ENCODE measurements at places on chromosomes 2 and 18.

- DNase-seq, result no peak
Observed at GRCh38 chr18:21313576-21313975, 71.5 kb downstream of the GREB1L start.

GRCh38 chr2:200748779-200749178 is 62.9 kb upstream of the BZW1 start:
- no peak for DNase-seq

- DNase-seq, result no peak
Observed at GRCh38 chr2:150626934-150627411, 139.5 kb upstream of the RND3 start.

- DNase-seq, result no peak
Observed at GRCh38 chr2:203774760-203775159, 68.3 kb downstream of the CD28 start.

DNA sequence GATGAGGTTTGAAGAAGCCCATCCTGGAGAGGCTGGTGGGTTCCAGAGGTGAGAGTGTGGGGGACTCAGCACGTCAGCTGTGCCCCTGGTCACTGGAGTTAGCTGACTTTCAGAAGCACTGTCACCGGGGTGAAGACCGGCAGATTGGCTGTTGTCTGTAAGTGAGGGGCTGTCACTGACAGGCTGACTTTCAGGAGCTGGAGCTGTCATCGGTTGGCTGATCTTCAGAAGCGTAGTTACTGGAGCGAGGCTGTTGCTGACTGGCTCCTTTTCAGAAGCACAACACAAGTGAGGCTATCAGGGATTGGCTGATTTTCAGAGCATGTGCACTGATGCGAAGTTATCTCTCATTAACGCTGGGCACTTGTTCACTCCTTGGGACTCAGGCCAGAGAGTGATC is 738.4 kb upstream of the ID2 start:
- no peak for DNase-seq

DNA sequence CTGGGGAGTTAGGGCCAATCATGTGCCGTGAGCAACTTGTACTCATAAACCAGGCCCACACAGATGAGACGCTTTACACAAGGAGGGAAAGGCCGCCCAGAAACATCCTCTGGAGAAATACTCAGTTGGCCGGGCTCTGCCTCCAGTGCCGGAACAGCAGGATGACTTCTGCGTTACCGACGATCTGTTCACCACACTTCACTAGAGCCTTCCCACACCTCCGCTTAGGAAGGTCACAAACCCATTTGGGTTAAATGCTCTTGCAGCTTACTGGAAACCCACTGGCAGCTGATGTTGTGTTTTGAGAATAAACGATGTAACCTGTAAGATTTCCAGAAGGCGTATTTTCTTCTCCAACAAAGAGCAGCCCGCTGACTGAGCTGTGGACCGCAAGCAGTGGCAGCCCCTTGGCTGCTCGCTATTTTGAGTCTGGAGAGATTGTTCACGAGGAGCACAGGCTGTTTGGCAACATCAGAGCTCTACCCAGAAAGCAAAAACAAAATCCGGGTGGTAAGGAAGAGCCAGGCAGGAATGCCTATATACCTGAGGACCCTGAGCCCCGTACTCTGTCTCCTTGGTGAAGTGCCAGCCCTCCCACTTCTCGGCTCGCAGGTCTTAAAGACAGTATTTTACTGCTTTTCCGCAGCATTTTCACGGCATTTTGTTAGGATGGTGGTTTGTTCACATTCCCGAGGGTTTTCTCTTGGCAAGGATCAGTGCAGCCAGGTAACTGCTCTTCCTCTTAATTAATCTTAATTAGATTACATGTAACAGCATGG is 44.0 kb downstream of the COLEC12 start:
- DNase-seq, result no peak

DNA sequence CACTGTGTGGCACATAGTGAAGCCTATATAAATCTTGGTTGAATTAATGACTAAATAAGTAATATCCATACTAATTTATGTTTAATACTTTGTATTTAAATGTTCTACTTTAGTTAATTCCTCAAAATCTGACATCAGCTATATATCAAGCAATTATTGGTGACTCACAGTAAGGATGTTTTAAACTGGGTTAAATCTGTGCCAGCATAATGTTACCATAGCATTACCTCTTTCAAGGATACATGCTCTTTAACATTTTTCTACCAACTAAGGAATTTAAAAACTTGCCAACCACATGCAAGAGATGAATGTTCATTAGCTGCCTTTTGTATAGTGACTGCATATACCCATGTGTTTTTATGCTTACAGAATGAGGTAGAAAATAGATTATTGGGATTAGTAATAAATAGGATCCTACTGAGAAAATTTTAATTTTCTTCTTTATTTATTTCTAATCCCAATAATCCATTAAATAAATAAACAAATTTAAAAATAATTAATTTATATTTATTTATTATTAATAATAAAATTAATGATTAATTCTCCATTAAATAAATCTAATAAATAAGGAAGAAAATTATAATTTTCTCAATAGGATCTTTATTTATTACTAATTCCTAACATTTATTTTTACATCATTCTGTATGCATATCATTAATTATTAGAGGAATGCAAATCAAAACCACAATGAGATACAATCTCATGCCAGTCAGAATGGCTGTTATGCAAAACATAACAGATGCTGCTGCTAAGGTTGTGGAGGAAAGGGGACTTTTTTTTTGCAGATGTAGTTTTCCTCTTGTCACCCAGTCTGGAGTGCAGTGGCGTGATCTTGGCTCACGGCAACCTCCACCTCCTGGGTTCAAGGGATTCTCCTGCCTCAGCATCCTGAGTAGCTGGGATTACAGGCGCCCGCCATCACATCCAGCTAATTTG is 410.7 kb upstream of the DSEL start:
- DNase-seq, result no peak

DNA sequence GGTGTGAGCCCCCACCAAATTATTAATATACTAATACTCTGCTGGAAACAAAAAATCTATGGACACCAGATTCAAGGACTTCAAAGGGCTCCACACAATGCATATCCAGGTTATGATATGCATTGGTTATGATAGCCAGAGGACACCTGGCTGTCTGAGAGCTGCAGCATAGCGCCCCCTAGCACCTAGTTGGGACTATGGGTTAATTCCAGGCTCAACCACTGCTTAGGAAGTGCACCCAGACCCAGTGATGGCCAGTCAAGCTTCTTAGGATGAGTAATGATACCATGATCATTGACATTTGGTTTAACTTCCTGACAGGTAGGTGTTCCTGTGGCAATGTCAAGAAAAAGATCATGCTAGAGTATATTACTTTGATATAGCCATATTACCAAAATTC is 3.8 kb upstream of the FRZB start:
- no peak for DNase-seq

DNA sequence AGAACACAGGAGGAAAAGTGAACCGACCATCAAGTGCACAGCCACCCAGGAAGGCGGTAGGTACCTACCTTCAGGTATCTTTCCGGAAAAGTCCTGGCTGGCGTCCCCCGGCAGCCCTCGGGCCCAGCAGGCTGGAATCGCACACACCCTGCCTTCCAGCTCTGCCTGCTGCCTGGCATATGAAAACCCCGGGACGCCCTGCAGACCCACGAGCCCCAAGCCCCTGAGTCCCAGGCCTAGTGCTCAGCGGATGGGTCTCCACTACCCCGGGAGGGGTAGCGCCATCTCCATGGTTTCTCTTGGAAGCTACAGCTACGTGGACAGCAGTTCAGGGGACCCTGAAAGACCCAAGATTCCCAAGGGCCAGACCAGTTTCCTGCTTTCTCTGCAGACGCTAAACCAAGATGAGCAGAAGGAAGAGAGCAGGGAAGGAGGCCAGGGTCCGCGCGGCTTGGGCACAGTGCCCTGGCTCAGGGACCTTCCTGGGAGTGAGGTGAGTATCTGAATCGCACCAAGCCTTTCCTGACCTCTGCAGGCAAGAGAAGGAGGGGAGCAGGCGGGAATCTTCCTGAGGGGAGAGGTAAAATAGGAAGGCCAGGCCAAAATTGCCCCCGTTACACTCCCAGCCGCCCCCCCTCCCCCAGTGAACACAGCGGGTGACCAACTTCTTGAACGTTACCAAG is 80.4 kb downstream of the ARHGEF4 start:
- no peak for DNase-seq

DNA sequence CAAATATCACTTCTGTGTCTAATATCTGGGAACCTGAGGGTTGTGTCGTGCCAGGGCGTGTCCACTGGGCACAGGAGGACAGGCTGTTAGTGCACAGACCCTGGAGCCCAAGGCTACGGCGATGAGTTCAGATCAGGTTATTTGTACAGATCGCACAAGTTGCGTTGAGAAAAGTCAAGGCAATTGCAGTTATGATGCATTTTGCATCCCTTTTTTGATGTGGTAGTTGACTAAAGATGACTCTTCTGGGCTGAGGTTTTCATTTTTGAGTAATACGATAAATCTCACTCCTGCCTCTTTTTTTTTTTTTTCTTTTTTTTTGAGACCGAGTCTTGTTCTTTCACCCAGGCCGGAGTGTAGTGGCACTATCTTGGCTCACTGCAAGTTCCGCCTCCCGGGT is 7.2 kb downstream of the RBFA start:
- no peak for DNase-seq

DNA sequence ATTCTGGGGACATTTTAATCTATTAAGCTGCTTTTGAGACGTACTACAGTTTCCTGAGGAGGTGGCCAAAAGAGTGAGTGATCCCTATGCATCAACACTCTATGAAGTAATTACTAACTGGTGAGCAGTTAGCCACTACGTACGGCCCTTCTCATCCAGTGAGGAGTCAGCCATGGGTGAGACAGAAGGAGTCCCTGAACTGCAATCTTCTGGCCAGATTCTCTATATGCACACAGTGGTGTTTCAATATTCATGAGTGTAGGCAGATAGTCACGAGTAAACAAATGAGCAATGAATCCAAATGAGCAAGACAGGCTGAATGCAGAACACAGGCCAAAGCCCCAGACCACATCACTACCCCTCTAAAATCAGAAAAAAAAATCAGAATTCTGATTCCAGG is 29.8 kb upstream of the TMEM214 start:
- no peak for DNase-seq

- no peak for DNase-seq
Observed at GRCh38 chr18:14942275-14942674, 194.3 kb downstream of the ANKRD30B start.

Data from CD4-positive, alpha-beta T cell treated with Interleukin-15 for 4 hours (primary cell).